ENCODE measurements at places on chromosomes 5 and 9.

GRCh38 chr9:110146373-110146772, 61.6 kb downstream of the C9orf152 start:
- DNase-seq: no peak

- no peak for DNase-seq
Measured at GRCh38 chr5:29378104-29378503, 1815.4 kb upstream of the CDH6 start.

GRCh38 chr5:181035991-181036815, 3.9 kb upstream of the BTNL9 start:
- no peak for DNase-seq

DNA sequence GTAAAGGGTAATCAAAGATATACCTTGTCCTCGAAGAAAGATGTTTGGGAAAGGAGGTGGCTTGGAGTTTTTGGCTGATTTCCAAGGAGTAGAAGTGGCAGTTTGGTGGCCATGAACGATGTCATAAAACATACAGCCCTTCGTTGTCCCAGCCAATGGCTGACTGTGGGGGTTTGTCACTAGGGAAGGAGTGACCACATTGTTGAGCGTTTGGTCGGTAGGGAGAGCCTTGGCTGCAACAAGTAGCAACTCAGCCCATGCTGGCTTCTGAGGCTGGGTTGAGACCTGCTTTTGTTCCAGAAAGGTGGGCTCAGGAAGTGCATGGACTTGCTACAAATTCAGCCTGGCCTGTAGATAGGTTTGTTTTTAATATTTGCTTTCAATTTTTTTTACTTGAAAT, 128.3 kb downstream of the BOD1 start:
- DNase-seq: no peak

- no peak for DNase-seq
Measured at GRCh38 chr5:113437111-113437510, 2.3 kb upstream of the TSSK1B start.

- DNase-seq: no peak
Measured at GRCh38 chr5:51598026-51598425, 214.8 kb downstream of the ISL1 start.

DNA sequence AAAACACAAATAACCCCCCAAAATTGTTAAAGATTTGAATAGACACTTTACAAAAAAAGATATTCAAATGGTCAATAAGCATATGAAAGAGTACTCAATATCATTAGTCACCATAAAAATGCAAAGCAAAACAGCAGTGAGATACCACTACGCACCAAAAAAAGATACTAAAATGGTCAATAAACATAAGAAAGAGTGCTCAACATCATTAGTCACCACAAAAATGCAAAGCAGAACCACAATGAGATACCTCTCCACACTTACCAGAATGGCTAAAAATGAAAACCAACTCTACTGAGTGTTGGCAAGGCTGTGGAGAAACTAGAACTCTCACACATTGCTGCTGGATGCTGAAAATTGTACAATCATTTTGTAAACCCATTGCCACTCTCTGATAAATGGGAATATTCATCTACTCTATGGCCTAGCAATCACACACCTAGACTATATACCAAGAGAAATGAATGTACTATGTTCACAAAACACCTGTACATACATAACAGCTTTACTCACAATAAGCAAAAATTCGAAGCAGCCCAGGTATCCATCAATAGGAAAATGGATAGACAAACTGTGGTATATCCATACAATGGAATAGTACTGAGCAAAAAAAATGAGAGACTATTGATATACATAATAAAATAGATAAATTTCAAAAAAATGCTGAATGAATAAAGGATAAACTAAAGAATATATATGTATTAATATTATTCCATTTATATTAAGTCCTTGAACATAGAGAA, 205.0 kb upstream of the DAPK1 start:
- no peak for DNase-seq

DNA sequence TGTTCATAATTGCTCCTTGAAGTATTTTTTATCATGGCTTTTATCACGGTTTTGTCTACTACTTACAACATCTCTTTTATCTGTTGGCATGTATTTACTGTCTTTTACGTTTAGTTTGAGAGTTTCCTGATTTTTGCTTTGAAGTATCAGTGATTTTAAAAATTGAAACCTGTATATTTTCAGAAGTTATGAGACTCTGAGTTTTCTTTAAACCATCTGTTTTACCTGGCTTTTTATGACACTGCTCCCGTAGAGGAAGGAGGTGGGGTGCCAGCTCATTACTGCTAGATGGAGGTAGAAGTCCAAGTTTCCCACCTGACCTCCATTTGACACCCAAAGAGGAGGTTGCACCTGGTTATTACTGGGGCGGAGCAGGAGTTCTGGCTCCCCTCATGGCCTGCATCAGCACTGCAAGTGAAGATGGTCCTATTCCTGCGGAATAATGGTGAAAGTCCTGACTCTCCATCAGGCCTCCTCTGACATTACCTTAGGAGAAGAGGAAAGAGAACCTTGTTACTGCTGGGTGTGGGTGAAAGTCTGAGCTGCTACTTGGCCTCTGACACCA, 10.0 kb upstream of the ZNF131 start:
- DNase-seq: no peak

DNA sequence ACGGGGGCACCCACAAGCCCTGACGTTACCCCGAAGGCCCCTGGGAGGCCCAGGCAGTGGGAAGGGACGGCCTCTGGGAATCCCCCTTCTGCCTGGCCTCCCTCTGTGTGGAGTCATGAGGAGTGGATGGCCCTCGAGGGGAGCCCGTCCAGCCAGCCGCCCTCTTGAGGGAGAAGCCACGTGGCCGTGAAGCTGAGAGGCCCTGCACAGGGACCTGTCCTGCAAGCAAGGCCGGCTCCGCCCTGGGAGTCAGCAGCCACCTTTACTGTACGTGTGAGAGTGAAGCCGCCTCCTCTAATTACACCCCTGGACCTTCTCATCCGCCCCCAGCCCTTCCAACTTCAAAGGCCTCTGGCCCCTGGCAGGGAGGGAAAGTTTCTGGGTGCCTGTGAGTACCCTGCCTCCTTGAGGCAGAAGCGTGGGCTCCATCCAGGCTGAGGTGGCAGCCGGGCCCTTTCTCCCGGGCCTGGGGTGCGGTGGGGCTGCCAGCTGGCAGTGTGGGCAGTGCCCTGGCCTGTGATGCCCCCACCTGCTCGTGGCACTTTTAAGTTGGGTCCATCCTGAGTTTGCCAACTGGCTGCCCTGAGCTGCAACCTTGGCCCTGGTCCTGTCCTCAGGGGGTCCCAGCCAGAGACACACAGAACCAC, 55.9 kb upstream of the EGFL7 start:
- no peak for DNase-seq

DNA sequence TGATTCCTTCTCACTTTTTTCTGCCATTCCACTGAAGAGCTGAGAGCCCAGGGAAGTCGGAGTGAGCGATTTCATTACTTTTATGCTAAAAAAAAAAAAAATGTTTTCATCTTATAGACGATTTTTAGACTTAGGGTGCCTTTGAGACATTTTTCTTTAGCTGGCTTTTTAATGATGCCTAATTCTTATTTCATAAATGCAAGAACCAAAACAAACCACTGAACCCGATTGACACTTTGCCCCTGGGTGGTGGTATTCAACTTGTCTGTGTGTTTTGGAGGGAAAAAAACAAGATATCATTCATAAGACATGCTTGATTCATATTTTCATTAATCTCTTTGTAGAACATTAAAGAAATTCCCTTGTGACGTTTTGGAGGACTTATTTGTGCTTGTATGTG, 2.4 kb downstream of the TLE4 start:
- no peak for DNase-seq

GRCh38 chr9:120045011-120045410, 535.0 kb downstream of the CDK5RAP2 start:
- DNase-seq: no peak

DNA sequence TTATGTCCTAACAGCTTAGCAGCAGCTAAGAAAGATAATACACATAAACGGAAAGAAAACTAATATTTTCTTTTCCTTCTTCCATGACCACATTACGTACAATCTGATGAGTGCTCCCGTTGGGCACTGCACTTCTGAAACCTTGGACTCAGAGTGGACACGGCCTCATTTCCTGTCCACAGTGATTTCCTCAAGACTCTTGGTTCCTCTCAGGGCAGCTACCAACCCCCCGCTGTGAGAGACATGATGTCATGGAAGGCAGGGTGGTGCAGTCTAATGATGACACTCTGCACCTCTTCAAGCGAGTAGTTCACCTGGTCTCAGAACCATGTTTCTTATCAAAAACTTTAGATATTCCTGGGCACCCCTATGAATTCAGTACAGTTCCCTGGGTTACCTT, 68.7 kb upstream of the CTSL start:
- peak; percentile 60 for DNase-seq

- DNase-seq: peak; percentile 41
Measured at GRCh38 chr9:96651626-96652025, 3.5 kb downstream of the PRXL2C start.

- DNase-seq: no peak
Measured at GRCh38 chr9:6239694-6240093, 24.1 kb downstream of the IL33 start.

- DNase-seq: no peak
Measured at GRCh38 chr9:114655689-114656088, 1.9 kb downstream of the TEX53 start.

DNA sequence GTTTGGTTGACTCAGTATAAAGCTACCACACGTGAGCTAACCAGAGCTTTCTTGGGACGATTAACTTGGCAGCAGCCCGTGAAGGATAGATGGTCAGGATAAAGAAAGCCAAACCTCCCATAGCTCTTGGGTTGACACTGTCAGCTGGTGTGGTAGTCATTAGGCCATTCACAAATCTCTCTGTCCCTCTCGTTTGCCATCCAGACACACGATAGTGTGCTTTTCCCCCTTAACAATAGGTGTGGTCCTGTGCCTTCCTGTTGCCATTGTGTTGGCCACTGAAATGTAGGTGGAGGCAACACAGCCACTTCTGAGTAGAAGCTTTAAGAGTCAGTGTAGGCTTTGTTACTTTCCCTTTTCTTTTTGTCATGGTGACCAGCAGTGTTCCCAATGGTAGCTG, 11.7 kb downstream of the OR13J1 start:
- DNase-seq: no peak

GRCh38 chr9:137878146-137878941, 762 bp downstream of the CACNA1B start:
- no peak for DNase-seq

DNA sequence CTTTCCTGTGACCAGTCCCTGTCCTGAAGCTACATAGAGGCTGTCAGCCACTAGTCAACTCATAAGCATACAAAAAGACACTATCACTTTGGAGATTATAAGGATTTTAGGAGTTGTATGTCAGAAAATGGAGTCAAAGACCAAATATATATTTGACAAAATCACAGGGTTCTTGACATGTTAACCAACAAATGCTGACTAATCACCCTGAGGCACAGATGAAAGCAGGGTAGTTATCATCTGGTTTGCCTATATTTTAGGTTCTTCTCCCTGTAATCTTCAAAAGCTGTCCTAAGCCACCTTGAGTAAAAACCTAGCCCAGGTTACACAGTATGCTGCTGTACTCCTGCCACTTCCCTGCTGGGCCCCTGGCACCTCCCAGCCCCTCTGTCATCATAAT, 64.7 kb upstream of the ERCC6L2 start:
- no peak for DNase-seq

GRCh38 chr9:2209400-2209799, 194.3 kb downstream of the SMARCA2 start:
- DNase-seq: peak; percentile 5

GRCh38 chr9:99345942-99346341, 123.9 kb downstream of the SEC61B start:
- DNase-seq: peak; percentile 19

- peak; percentile 67 for DNase-seq
Measured at GRCh38 chr5:74761241-74761640, 5.7 kb downstream of the GFM2 start.

DNA sequence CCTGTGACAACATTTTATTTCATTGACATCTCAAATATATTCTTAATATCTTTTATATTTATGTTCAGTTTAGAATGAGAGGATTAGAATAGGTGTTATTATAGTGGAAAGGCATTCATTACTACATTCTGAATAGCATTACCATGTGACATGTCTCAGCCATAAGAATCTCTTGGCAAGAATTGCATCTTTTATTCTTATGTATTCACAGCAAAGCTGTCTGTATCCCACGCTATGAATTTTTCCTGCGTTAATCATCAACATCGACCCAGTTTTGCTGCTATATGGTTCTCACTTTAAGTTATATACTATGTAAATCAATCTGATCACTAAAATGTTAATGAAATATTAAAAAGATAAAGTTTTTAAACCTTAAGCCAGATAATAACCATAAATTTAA, 248.6 kb downstream of the TMEM232 start:
- DNase-seq: no peak

- peak; percentile 37 for DNase-seq
Measured at GRCh38 chr5:111075520-111075919, 4.0 kb downstream of the TSLP start.

DNA sequence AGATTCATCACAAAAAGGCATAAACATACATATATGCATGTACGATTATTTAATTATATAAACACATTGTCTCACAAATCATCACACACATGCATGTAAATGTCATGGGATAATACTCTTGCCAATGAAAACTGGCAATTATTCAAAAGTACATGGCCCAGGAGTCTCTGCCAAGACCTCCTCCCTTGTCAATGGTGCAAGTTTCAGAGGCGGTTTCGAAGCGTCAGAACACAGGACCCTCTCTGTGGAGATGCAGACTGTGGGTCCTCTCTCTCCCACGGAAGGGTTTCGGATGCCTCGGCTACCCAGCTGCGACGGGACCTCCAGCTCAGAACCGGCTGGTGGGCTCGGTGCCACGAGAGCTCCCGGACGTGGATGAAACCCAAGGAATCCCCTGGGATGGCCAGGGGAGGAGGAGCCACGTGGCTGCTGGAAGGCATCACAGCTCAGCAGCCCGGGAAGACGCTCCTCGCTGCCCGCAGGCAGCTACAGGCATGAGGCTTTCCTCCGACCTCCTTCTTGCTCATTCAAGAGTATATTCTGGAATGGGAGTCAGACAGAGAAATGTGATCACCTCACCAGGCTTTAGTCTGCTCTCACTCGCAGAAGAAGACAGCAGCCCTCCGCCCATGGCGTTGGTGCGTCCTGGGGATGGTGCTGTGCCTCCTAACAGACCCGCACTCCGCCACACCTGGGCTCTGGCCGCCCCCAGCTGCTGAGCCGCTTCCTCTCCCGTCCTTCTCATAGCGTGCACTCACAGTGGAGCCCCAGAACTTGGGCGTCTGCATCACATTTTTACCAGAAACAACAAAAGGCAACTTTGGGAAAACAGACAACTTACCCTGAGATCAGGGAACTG, 308.8 kb downstream of the IRX2 start:
- DNase-seq: no peak

GRCh38 chr5:2633992-2634391, 117.5 kb downstream of the IRX2 start:
- no peak for DNase-seq

GRCh38 chr5:96013254-96013653, 51.6 kb upstream of the ELL2 start:
- DNase-seq: no peak
